ENCODE measurements at places on chromosomes 4 and X. TPM values are rescaled to one million over a fixed set of nuclear protein-coding genes. Genes with fewer than 3 reads are reported as not detected.
A peak's percentile ranks its signal among the peaks of the same experiment; 100 is the strongest.

The STK32B gene
- not detected for total RNA-seq

- H3K27ac ChIP-seq: no peak overlapping the region
- H3K36me3 ChIP-seq: no peaks in the 10 kb centered on the region
- H3K4me3 ChIP-seq: no peak overlapping the region
- no peak for DNase-seq
- no peaks in the 10 kb centered on the region for H3K4me1 ChIP-seq
These were observed 175.6 kb upstream of the GPC4 start for GRCh38 chrX:133590703-133591505.

GRCh38 chr4:74330295-74330750, 22.1 kb downstream of the EPGN start:
- no peaks in the 10 kb centered on the region for H3K4me1 ChIP-seq
- H3K27me3 ChIP-seq: peaks cover 22% of the 10 kb centered on the region
- H3K27ac ChIP-seq: no peak overlapping the region
- H3K36me3 ChIP-seq: no peaks in the 10 kb centered on the region
- no peak overlapping the region for H3K4me3 ChIP-seq

- H3K4me3 ChIP-seq: no peak overlapping the region
- no peaks in the 10 kb centered on the region for H3K27me3 ChIP-seq
- peaks cover 4% of the 10 kb centered on the region for H3K36me3 ChIP-seq
- H3K4me1 ChIP-seq: peaks cover 11% of the 10 kb centered on the region
- H3K27ac ChIP-seq: no peak overlapping the region
- no peak for DNase-seq
These were observed 10.0 kb downstream of the TMEM164 start for GRCh38 chrX:110012818-110013485.

The CT45A5 gene
- total RNA-seq: not detected

- no peaks in the 10 kb centered on the region for H3K27me3 ChIP-seq
- DNase-seq: no peak
- no peak overlapping the region for H3K4me3 ChIP-seq
These were observed 35.2 kb upstream of the SPINK2 start for GRCh38 chr4:56856656-56857055.

The KCNIP4 gene
- total RNA-seq: not detected

DNA sequence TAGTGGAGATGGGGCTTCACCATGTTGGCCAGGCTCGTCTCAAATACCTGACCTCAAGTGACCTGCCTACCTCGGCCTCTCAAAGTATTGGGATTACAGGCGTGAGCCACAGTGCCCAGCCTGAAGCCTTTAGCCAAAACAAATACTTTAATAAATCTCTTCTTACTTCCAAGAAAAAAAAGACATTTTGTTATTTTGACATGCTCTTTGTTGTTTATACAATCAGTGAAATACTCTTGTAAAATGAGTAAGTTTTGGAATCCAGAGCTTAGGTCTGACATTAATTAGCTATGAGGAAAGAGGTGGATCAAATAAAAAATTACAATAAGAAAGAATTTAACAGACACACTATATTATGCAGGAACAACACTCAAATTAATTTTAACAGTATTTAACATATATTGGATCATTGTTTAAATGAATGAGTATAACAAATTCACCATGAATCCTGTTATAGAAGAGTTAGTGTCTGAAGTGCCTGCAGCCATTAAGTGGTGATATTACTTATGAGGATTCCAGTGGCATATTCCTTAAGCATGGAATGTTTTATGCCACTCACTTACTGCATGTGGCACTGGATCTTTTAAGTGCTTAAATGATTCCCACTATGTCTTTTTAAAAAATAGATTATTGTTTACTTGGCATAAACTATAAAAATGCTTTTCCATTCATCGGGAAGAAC, 260.1 kb upstream of the GIMD1 start:
- H3K36me3 ChIP-seq: no peaks in the 10 kb centered on the region
- H3K27me3 ChIP-seq: no peaks in the 10 kb centered on the region
- H3K27ac ChIP-seq: no peak overlapping the region
- H3K4me1 ChIP-seq: no peaks in the 10 kb centered on the region

- no peak for DNase-seq
- H3K36me3 ChIP-seq: no peaks in the 10 kb centered on the region
- H3K27ac ChIP-seq: no peak overlapping the region
- no peaks in the 10 kb centered on the region for H3K4me1 ChIP-seq
- no peak overlapping the region for H3K4me3 ChIP-seq
These were observed 241.2 kb downstream of the PCDH10 start for GRCh38 chr4:133390198-133390855.

DNA sequence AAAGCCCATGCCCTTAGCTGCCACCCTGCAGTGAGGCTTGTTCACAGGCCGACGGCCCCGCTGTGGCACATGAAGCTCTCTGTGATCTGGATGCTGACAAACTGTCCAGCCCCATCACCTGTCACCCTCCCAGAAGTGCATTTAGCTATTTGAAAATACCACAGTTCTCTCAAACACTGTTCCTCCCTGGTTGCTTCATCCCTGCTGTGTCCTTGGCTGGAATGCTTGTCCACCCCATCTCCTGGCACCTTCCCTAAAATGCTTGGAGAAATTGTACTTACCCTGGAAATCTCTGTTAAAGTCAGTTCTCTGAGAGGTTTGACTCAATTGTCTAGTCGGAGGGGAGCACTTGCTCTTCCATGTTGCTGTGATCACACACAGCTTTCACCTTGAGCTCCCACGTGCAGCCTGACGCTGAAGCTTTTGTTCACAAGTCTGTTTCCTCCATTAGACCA, 10.1 kb downstream of the SYNPO2 start:
- no peaks in the 10 kb centered on the region for H3K36me3 ChIP-seq
- no peak for DNase-seq
- peaks cover 3% of the 10 kb centered on the region for H3K27me3 ChIP-seq

The ENAM gene
- not detected for total RNA-seq

The ARHGAP4 gene
- total RNA-seq: 154 TPM

DNA sequence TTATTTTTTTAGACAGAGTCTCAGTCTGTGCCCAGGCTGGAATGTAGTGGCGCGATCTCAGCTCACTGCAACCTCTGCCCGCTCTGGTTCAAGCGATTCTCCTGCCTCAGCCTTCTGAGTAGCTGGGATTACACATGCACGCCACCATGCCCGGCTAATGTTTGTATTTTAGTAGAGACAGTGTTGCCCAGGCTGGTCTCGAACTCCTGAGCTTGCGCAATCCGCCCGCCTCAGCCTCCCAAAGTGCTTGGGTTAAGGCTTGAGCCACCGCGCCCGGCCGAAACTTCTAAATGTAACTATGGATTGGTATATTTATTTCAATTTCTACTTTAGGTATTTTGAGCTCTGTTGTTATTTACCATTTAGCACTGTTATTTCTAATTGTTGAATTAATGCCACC, 79.4 kb downstream of the FAM193A start:
- H3K4me1 ChIP-seq: peaks cover 34% of the 10 kb centered on the region
- H3K36me3 ChIP-seq: peaks cover 4% of the 10 kb centered on the region
- H3K4me3 ChIP-seq: no peak overlapping the region
- no peaks in the 10 kb centered on the region for H3K27me3 ChIP-seq

The GAGE2A gene
- total RNA-seq: not detected

DNA sequence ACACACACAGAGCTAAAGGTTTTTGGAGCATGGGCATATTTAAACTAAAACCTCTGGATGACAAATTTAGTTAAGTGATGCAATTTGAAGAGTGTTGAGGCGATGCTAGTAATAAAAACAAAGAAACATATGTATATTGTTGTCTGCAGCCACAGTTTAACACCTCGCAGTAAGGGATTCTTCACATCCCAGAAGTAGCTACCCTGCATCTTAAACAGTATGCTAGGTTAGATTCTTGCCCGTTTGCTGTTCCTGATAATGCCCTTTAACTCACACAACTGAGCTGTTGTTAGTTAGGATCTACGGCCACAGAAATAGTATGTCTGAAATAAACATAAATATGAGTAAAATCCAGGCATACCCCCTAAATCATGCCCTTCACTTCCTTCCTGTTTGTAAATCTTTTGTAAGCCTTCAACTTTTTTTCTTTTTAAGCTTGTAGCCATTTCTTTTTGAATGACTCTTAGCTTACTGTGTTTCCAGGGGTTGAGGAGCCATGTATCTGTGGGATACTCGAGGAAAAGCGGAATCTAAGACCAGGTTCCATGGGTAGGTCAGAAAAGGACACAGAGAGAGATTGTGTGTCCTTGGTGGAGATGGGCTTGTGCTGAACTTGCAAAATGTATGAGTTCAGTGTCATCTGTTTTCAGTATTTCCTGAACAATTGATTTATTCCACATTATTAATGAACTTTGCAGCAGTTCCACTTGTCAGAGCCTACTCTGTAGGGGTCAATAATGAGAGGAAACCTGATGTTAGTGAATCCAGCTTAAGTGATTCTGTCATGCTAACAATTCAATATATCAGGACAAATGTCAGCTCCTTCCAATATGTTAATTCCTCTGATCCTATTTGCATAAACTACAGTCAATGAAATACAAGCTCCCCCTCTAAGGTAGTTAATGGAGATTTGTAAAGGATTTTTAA, 349.6 kb downstream of the GPAT3 start:
- no peak for DNase-seq
- no peak overlapping the region for H3K4me3 ChIP-seq
- H3K36me3 ChIP-seq: no peaks in the 10 kb centered on the region

The GPR82 gene
- total RNA-seq: not detected

DNA sequence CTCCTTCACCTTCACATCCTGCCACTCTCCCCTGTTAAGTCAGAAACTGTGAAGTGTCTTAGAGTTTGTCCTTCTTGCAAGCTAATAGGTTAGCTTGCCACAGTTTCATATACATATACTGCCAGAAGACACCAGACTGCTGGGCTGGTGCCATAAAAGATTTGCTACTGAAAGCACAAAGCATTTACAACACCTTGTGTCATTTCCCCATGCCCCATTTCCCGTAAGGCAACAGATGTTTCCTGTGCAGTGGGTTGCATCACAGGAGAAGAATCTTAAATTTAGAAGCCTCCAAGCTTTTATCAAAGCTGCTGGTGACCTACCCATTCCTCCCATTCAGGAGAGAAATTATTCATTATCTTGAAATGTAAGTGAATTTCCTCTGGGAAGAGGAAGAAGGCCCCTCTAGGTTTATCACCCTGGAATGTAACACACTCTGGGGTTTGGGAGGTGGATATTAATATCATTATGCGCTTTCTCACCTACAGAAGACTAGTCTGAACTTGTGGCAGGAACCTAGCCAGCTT, 34.5 kb upstream of the RAB33B start:
- H3K27me3 ChIP-seq: no peaks in the 10 kb centered on the region
- peaks cover 30% of the 10 kb centered on the region for H3K36me3 ChIP-seq
- peaks cover 14% of the 10 kb centered on the region for H3K4me1 ChIP-seq
- DNase-seq: peak; percentile 79

- H3K27me3 ChIP-seq: no peaks in the 10 kb centered on the region
- H3K4me3 ChIP-seq: no peak overlapping the region
- peaks cover 15% of the 10 kb centered on the region for H3K36me3 ChIP-seq
- H3K4me1 ChIP-seq: peaks cover 2% of the 10 kb centered on the region
These were observed 71.0 kb upstream of the MXD4 start for GRCh38 chr4:2332976-2333319.

The HSFX1 gene
- 0.10 TPM for total RNA-seq

GRCh38 chr4:24044610-24045589, 155.1 kb upstream of the PPARGC1A start:
- H3K36me3 ChIP-seq: no peaks in the 10 kb centered on the region
- DNase-seq: no peak
- H3K4me3 ChIP-seq: no peak overlapping the region
- no peaks in the 10 kb centered on the region for H3K4me1 ChIP-seq

Measured in activated naive CD4-positive, alpha-beta T cell treated with anti-CD3 and anti-CD28 coated beads for 36 hours (primary cell).